ENCODE measurements at places on chromosomes 7 and 10. TPM values are rescaled to one million over a fixed set of nuclear protein-coding genes. Genes with fewer than 3 reads are reported as not detected.

DNA sequence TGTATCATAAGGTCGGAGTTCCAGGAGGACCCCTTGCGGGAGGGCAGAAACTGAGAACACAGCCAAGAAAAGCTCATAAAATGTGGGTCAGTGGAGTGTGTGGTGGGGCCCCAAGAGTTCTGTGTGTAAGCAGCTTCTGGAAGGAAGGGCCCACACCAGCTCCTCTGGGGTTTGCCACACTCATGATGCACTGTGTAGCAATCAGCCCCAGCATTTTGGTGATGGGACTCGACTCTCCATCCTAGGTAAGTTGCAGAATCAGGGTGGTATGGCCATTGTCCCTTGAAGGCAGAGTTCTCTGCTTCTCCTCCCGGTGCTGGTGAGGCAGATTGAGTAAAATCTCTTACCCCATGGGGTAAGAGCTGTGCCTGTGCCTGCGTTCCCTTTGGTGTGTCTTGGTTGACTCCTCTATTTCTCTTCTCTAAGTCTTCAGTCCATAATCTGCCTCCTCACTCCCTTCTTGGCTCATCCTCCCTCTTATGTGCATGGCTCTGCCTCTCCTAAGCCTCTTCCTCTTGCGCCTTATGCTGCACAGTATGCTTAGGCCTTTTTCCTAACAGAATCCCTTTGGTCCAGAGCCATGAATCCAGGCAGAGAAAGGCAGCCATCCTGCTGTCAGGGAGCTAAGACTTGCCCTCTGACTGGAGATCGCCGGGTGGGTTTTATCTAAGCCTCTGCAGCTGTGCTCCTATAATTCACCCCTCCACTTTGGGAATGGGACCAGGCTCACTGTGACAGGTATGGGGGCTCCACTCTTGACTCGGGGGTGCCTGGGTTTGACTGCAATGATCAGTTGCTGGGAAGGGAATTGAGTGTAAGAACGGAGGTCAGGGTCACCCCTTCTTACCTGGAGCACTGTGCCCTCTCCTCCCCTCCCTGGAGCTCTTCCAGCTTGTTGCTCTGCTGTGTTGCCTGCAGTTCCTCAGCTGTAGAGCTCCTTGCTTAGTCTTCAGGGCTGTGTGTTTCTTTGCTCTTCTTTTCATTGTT, 17.8 kb downstream of the PRSS2 start:
- no peaks in the 10 kb centered on the region for H3K27me3 ChIP-seq
- peak overlapping the region; percentile 83 for H3K4me3 ChIP-seq
- peak overlapping the region; percentile 99 for H3K27ac ChIP-seq
- peaks cover 16% of the 10 kb centered on the region for H3K36me3 ChIP-seq
- peak; percentile 8 for DNase-seq

DNA sequence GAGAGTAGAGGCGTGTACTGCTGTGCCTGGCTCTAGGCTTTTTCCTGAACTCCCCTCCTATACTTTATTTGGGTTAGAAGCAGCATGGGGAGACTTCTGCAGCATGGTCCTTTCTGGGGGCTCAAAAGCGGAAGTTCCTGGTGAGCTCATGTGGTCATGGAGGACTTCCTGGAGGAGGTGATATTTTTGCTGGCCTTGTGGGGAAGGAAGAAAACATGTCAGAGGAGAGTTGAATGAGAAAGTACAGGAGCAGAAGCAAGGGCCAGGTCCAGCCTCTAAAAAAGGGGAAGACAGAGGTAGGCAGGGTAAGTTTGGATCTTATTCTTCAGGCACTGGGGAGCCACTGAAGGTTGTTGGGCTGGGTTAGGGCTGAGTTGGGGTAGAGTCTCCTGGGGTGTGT, 45.5 kb downstream of the CASTOR2 start:
- DNase-seq, result no peak
- H3K4me3 ChIP-seq, result no peak overlapping the region
- H3K4me1 ChIP-seq, result no peaks in the 10 kb centered on the region
- H3K27ac ChIP-seq, result no peak overlapping the region

ZC3HAV1L gene
- 3.8 TPM for total RNA-seq

NUTM2E gene
- total RNA-seq, result 0.53 TPM

GRCh38 chr7:4177001-4177400, 505.1 kb upstream of the FOXK1 start:
- H3K36me3 ChIP-seq, result no peaks in the 10 kb centered on the region
- H3K27ac ChIP-seq, result no peak overlapping the region
- no peak for DNase-seq
- no peaks in the 10 kb centered on the region for H3K27me3 ChIP-seq
- no peaks in the 10 kb centered on the region for H3K4me1 ChIP-seq

DNA sequence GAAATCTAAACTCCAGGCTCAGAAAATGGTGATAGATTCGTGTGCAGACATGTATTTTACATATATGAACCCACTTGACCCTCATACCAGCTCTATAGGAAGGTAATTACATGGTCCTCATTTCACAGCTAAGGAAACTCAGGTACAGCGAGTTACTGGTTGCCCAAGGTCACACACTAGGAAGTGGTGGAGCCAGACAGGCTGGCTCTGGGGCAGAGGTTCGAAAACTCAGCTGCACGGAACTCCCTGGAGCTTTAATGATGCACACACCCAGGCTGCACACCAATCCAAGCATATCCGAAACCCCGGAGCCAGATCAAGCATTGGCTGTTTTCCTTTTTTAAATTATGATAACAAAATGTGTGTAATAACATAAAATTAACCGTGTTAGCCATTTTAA, 172.4 kb downstream of the COBL start:
- H3K4me1 ChIP-seq, result peaks cover 6% of the 10 kb centered on the region
- H3K4me3 ChIP-seq, result no peak overlapping the region
- DNase-seq, result no peak
- no peaks in the 10 kb centered on the region for H3K36me3 ChIP-seq
- no peak overlapping the region for H3K27ac ChIP-seq

GRCh38 chr10:4459531-4459930, 366.5 kb upstream of the AKR1E2 start:
- H3K4me3 ChIP-seq, result no peak overlapping the region
- H3K36me3 ChIP-seq, result no peaks in the 10 kb centered on the region
- no peak overlapping the region for H3K27ac ChIP-seq
- DNase-seq, result no peak
- no peaks in the 10 kb centered on the region for H3K27me3 ChIP-seq
- no peaks in the 10 kb centered on the region for H3K4me1 ChIP-seq

- no peak overlapping the region for H3K27ac ChIP-seq
- no peak overlapping the region for H3K4me3 ChIP-seq
- no peaks in the 10 kb centered on the region for H3K36me3 ChIP-seq
- no peaks in the 10 kb centered on the region for H3K27me3 ChIP-seq
Measured at GRCh38 chr7:92634205-92634604, 44.0 kb upstream of the FAM133B start.

DNA sequence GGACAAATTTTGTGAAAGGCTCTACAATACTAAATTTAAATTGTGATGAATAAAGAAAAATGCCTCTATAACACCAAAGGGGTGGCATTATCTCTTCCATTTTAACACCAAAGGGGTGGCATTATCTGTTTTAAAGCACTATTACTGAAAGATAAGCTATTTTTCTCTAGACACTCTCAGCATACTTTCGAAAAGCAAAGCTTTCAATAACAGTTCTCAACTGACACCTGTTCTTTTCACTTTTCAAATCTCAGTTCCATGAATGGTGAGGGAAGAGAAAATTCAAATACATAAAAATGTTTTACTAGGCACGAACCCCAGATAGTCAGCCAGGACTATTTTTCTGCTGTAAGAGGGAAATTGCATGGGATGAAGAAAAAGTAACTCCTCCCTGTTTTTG, 103.8 kb downstream of the CPEB3 start:
- no peak for DNase-seq
- H3K27ac ChIP-seq, result no peak overlapping the region
- no peak overlapping the region for H3K4me3 ChIP-seq
- H3K27me3 ChIP-seq, result no peaks in the 10 kb centered on the region
- H3K4me1 ChIP-seq, result no peaks in the 10 kb centered on the region

GRCh38 chr7:33922820-33923219, 17.5 kb downstream of the BMPER start:
- H3K4me1 ChIP-seq, result no peaks in the 10 kb centered on the region
- no peak overlapping the region for H3K4me3 ChIP-seq
- H3K27me3 ChIP-seq, result no peaks in the 10 kb centered on the region
- no peak for DNase-seq

DNA sequence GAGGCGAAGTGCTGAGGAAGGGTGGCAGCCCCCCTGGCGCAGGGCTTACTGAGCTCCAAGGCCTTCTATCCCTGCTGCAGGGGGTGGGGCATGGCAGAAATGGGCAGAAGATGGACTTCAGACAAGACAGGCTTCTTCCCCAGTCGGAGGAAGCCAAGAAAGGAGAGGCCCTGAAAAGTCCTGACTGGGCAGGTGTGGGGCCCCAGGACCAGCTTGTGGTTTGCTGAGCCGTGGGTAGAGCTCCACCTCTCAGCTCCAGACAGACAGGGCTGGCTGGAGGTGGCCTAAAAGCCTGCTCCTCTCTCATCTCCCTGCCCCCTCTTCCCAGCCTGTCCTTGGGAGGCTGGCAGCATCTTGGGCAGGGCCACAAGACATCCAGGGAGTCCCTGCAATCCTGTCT, 67.7 kb downstream of the C10orf105 start:
- DNase-seq, result no peak
- no peak overlapping the region for H3K4me3 ChIP-seq
- H3K4me1 ChIP-seq, result no peaks in the 10 kb centered on the region
- no peaks in the 10 kb centered on the region for H3K36me3 ChIP-seq

OR2A5 gene
- not detected for total RNA-seq

CREB5 gene
- total RNA-seq, result not detected

Data from CD4-positive, alpha-beta memory T cell (primary cell).